ENCODE measurements at places on chromosomes 1 and 21.

- peak; percentile 94 for DNase-seq
Observed at GRCh38 chr21:35002879-35003722, 46.0 kb downstream of the RUNX1 start.

GRCh38 chr1:78790174-78790573 is 140.5 kb downstream of the IFI44 start:
- no peak for DNase-seq

DNA sequence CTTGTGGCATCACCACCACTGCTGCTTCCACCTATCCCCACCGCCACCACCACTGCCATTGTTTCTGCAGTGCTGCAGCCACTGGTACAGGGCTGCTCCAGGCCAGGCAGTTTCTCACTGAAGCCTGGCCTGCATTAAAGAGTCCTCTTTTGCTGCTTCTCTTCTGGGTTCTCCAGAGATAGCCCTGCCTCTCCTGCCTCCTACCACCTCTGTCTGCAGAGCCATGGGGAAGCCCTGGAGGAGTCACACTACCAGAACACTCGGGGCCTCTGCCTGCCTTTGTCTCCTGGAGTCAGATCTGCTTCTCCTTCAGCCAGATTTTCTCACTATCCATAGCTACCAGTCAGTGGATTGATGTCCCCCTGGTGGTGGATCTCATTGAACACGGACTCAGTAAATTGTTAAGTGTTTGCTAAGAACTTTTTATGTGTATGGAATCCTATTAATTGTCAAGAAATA is 37.7 kb upstream of the DDAH1 start:
- peak; percentile 35 for DNase-seq

- no peak for DNase-seq
Observed at GRCh38 chr1:228315945-228316588, 90.6 kb downstream of the TRIM11 start.

DNA sequence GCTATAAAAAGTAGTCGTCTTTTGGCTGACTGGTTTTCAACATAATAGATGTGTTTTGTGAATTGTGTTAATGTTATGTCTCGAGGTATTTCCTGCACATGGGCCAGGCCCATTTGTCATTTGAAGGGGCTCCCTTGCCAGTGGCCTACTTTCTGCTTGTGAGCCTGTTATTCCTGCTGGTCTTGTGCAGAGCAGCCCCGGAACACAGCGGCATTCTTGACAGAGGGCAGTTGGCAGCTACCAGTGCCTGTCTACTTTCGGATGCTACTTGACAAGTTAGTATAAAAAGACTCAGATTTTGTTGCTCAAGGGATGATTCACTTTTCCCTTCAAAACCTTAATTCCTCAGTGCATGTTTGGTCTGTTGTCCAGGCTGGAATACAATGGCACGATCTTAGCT is 28.5 kb downstream of the PGM1 start:
- DNase-seq: no peak

DNA sequence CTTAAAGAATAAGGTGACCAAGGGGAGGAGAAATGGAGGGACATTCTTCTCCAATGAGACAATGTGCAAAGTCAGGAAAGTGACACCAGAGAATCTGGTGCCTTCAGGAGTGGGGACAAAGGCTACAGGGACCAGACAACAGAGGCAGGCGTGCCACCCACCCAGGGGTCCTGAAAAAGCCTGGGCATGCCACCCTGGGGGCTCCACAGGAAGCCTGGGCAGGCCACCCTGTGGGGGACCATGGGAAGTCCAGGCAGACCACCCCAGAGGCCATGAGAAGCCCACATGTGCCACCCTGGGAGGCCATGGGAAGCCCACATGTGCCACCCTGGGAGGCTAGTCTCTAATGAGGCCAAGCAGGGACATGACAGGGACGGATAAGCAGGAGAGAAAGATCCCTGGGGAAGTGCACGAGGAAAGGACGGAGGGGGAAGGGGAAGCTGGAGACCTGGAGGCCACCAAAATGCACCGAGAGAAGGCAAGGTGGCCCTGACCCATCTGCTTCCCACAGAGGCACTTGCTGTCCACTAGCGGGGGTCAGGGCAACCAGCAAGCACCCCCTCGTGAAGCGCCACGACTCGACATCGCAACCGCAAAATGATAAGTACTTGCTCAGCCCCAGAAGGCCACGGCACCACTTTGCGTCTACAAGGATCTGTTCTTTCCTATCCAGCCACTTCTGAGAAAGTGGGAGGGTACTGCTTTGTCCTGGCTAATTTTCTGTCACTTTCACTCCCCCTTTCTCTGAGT is 7.2 kb upstream of the PDE9A start:
- no peak for DNase-seq

DNA sequence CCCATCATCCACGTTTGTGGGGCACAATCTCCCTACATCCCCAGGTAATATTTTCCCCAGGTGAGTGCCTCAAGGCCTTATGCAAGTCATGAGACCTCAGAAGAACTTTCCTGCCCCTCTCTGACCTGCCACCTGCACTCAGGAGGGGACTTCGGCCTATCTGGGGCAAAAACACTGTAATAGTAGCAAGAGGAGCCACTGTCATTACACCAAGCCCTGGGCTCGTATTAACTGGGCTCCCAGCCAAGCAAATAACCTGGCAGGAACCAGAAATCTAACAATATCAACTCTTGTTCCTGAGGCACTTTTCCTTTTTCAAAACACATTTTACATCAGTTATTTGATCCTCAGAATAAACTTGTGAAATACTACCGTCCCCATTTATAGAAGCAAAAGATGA is 30.9 kb downstream of the LAMB3 start:
- no peak for DNase-seq

DNA sequence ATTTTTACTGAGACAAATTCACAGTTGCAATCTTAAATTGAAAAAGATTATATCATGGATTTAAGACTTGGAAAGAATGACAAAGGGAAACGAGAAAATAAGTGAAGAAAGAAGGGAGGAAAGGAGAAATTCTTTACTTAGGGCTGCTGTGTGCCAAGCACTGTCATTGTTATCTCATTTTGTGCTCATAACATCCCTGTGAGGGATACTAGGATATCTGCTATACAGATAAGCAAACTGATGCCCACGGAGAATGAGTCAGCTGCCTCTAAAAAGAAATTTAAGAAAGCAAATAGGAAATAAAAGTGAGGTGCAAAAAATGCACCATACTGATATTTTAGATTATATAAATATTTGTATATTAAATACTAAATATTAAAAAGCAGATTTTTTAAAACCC is 183.6 kb upstream of the NR5A2 start:
- DNase-seq: peak; percentile 53

DNA sequence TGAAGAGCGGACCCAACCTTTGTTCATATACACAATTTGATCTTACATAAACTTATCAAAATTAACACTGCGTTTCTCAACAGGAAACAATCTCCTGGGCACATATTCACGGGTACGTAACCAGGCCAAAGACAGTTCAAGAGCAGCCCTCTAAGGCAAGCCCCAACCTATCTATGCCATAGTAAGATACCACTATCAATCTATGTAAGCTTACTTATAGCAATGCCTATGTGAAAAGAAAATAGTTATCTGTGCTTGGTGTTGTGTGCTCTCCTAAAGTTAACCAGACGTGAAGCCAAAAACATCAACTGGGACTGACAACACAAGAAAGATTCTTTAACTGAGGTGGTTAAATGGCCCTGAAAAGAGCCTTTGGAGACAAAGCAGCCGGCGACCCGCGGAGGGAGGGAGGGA is 49.4 kb upstream of the BOLA1 start:
- peak; percentile 56 for DNase-seq

Measured in OCI-M1 (cell line).